ENCODE measurements at places on chromosomes 2 and 18.
A peak's percentile ranks its signal among the peaks of the same experiment; 100 is the strongest.

DNA sequence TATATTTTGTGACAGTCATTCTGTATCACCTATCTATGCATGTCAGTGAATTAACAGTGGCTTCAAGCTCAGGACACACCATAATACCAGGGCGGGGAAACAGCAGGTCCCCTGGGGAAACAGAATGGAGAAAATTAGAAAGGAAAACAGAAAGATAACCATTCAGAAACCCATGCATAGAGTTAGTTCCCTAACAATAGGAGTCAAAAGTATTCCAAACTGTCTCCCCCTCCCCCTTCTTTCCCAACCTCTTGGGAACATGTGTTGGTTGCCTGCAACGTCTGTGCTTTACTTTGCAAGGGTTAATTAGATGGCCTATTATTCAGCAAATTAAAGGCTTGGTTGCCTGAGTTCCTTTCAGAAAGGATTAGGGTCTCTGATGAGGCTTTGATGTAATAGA lies 176.4 kb downstream of the MYO3B start:
- no peak for DNase-seq

DNA sequence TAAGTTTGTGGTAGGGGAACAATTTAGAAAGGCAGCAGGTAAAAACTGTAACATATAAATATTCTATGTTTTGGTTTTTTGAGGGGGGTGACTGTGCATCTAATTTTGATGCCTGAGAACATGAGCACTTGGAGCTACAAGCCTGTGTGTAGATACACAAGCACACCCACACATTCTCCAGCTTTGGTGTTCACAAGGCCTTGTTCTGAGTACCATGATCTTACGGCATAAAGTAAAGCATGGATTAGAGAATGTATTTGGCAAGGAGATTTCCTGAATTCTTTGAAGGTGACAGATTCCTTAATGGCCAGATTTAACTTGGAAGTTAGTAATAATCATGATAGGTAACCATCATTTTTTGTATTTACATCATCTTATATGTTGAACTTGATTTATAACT lies 42.7 kb downstream of the MAP3K20 start:
- DNase-seq = peak; percentile 36

DNA sequence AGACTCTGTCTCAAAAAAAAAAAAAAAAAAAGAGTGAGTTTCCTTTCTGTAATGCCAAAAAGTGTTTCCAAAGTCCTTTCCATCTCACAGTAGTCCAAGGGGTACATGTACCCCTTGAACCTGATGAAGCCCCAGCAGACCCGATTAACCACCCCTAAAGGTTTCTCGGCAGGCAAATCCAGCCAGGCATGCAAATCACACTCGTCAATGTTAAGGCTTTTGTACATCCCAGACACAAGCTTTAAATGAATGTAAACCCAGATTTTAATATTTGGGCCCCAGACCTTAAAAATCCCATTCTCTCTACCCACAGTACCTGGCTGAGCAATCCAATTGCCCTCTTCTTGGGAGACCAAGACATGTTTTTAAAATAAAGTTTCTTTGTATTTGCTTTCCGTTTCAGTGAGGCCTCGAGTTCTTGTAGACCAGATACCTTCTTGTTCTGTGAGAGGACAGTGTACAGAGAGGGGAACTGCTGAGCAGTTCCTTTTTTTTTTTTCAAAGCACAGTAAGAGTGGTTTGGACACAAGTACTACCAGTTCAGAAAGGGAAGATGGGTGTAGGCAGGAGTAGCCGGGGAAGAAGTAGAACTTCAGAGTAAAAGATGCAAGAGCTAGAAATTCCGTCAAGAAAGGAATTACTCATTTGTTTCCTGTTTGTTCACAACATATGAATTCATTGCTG lies at the start of gene NLRC4:
Gene NLRC4 (minus strand): TSS at position 465 of the 684 bp plus-strand sequence. CDS start 8,111 bp downstream, outside the sequence.
- no peak for DNase-seq

DNA sequence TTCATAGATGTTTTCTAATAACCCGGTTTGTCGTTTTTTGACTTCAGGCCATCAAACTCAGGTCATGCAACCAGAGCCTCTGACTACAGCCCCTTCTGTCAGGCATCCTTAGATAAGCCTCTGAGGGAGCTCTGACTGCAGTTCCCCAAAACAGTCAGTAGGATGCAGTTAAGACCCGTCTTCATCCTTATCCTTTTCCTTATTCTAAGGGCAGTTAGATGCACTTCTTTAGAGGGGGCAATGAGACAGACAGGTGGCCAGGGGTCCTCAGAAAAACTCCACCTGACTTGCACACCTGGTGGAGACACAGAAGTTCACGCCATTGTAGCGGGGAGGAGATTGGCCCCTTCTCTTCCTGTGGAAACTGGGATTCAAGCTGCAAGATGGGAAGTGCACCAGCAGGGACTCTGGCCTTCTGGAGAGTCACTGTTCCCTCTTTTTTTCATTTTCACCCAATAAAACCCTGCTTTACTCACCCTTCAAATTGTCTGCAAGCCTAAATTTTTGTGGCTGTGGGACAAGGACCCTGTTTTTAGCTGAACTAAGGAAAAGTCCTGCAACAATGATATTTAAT lies 104.8 kb upstream of the TFPI start:
- DNase-seq = peak; percentile 64

GRCh38 chr2:221402072-221402471 lies 170.0 kb downstream of the EPHA4 start:
- peak; percentile 20 for DNase-seq

GRCh38 chr2:233708942-233709341 lies 3.8 kb upstream of the UGT1A5 start:
- DNase-seq = no peak

DNA sequence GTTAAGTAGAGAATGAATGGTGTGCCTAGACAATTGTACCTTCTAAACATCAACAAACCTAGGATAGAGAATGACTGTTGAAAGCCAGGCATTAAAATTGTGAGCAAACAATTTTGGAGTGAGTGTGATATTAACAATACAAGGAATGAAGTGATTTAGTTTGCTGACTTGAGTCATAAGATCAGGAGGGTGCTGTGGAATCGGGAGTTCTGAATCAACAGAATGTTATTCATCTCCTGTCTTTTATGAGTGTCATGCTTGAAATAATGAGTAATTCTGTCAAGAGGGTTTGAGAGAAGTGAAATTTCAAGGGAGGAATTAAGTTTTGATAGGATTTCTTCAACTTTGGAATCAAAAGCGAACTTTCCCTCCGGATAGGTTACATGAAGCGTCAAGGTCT lies 214.4 kb upstream of the DSEL start:
- peak; percentile 92 for DNase-seq

- peak; percentile 32 for DNase-seq
Observed at GRCh38 chr18:54717673-54718407, 110.4 kb upstream of the RAB27B start.

GRCh38 chr18:55286257-55286825 lies 301.7 kb downstream of the TCF4 start:
- no peak for DNase-seq

GRCh38 chr2:173898178-173898668 lies 67.0 kb downstream of the SP3 start:
- peak; percentile 8 for DNase-seq

- no peak for DNase-seq
Observed at GRCh38 chr18:55076643-55077218, 117.5 kb upstream of the CCDC68 start.

DNA sequence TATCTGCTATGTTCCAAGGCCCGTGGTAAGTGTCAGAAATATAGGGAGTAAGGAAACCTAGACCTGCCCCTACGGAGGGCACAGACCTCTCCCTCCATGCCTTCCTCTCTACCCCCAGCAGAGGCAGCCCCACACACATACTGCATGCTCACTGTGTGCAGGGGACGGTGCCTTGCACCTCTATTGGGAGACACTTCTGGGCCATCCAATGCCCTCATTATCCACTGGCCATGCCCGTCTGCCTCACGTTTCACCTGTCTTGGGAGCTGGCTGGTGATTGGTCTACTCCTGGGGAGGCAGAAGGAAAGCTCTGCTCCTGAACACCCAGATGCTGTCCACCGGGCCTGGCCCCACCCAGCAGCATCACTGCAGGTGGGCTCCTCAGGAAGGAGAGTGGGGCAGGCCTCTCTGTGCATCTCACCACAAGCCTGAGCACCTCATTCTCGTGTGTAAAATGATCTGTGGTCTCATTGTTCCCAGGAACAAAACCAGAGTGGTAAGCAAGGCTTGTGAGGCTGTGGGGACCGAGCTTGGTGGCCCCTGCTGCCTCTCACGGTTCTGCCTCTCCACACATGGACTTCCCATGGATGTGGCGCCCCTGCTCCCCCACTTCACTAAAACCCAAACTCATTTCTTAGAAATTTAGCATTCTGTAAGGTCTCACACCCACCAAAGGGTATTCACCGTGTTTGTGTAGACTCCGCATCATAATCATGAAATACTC lies 312.5 kb upstream of the HS6ST1 start:
- DNase-seq = no peak

DNA sequence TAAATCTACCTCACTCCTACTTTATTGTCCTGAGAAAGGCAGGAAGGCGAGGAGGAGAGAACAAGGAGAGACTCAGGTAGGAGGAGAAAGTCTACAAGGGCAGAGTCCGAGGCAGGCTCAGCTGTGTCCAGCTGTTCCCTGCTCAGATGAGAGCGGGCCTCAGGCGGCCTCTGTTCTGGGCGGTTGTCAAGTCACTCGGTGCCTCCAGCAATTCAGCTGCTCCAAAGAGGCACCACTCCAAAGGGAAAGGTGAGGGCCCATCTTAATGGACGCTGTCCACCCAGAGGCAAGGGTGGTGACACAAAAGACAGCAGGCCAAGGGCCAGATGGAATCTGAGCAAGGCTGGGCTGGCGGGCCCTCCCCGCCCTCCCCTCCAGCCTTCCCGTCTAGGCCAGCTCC lies 101.4 kb upstream of the EPAS1 start:
- no peak for DNase-seq

DNA sequence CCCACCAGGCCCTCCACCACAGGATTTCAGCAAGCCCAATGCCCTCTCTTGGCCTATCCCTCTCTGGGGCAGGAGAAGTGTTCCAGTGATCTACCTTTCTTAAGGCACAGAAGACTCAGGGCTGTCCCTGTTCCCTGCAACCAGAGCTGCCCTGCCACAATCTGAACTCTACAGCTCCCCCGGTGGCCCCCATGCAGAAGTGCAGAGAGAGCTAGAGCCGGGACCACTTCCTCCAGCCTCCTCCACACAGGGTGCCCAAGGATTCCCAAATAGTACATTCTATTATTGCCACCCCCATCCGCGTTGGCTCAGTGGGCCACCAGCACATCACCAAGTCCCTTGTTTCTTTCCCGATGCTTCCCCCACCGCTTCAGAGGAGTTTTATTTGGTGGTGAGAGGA lies 114.8 kb upstream of the PTPRM start:
- peak; percentile 32 for DNase-seq

DNA sequence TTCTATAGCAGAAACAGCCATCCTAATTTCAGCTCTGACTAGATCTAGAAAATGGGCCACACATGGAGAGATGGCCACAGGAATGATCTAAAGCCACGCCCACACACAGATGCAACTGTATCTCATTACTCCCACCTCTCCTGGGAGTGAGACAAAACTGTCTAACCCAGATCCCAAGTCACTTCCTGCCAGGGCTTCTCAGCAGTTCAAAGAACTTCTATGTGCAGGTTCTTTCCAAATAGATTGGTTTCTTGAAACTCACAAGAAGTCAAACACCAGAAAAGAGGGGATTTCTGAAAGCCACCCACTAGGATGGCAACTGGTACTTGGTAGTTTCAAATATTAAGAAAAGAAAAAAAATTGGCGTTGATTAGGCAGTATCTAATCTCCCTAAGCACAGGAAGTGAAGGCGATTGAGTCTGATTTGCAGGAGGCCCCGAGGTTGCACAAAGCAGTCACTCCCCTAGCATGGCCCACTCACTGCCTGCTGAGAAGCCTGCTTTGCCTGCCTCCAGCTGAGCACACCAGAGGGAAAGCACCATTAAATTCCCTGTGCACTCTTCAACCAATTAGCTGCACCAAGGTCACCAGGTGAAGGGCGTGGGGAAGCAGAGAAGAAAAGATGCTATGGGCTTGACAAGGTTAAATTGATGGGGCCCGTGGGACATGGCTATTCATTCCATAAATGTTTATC lies 51.1 kb downstream of the PAPOLG start:
- peak; percentile 41 for DNase-seq

DNA sequence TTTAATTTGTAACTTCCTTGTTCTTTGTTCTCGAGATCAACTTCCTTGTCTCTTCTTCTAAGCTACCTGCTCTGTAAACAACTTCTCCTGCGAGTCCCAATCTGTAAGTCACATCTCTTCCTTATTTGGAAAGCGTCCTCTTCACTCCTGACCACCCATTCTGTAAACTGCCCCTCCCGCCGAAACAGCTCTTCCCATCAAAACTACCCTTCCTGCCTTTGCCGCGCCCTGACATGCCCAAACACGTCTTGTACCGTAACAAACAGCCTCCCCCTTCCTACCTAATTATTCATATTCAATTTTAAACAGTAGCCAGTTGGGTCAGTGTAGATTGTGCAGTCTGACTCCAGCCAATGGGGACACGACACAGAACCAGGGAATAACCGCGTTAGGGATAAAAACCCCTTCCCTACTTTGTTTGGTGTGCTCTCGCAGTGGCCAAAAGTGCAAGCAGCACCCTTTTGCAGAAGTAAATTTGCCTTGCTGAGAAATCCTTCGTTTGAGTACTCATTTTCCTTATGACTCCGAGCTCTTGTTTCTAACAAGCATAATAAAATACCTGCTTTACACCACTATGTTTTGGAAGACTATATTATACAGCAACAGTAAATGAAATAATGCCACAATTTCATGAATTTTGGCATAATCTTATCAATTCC lies 39.8 kb downstream of the PIAS2 start:
- DNase-seq = no peak

GRCh38 chr18:45834306-45834705 lies 8.8 kb downstream of the SIGLEC15 start:
- DNase-seq = no peak

DNA sequence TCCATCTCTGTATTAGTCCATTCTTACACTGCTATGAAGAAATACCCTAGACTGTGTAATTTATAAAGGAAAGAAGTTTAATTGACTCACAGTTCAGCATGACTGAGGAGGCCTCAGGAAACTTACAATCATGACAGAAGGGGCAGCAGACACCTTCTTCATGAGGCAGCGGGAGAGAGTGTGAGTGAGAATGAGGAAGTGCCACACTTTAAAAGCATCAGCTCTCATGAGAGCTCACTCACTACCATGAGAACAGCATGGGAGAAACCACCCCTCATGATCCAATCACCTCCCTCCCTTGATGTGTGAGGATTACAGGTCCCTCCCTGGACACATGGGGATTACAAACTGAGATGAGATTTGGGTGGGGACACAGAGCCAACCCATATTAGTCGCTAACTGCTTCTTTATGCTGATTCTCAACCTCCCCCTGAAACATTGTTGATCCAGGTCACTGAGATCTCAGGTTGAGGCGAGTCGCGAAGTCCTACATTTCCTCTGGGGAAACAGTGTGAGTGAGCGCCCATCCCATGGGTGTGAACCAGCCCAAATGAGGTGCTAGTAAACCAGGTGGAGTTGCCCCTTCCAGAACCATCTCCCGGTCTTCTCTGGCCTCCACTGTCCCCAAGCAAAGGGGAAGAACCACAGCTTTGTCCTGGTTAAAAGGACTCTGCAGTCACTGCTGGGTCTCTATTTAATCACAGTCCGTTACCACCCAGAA lies 123.8 kb downstream of the CAPN13 start:
- DNase-seq = no peak

GRCh38 chr18:46555724-46556123 lies 101.3 kb downstream of the LOXHD1 start:
- no peak for DNase-seq

GRCh38 chr18:51789871-51790270 lies 550.1 kb upstream of the DCC start:
- no peak for DNase-seq

Data from cardiac fibroblast (primary cell).